ENCODE measurements at places on chromosomes 7 and 10.

GRCh38 chr10:132626761-132627665, 89.4 kb downstream of the INPP5A start:
- no peak for DNase-seq

GRCh38 chr10:95693071-95693667, 558 bp downstream of the TCTN3 start:
- DNase-seq = no peak

DNA sequence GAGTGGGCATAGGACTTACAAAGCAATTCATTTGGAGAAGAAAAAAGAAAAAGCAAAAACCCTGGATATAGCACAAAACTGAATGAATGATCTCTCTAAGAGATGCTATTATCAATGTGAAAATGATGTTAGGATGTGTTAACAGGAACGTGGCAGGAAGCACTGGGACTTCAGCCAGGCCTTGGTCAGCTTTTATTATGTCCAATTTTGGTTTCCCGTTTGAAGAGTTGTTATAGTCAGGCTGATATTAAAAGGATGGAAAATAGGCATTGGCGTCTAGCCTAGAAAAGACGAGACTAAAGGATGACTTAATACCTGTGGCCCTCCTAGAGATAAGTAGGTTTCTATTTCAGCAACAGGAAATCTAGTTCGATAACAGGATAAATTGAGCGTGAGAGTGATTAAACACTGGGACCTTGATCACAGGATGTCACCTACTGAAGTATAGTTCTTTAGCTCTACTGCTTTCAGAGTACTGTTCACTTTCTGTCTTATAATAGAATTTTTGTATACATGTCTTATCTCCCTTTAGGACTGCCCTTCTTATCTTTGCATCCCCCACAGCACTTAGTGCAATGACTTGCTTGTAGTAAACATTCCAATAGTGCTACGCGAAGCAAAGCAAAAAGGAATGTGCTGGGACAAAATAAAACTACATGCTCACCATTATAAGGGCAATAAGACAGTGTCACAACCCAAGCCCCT, 99.8 kb upstream of the AGBL3 start:
- no peak for DNase-seq

GRCh38 chr7:13524076-13524475, 465.4 kb downstream of the ETV1 start:
- DNase-seq = no peak

- no peak for DNase-seq
These were observed 42.6 kb downstream of the ZNF800 start for GRCh38 chr7:127349881-127350280.

Data from stimulated activated CD8-positive, alpha-beta memory T cell treated with anti-CD3 and anti-CD28 coated beads, Interleukin-15, amount 100 ng/mL, for 48 hours (primary cell).